NCI-H1694 treated with DMSO at 0.1 percent for 48 hours (cell line): ENCODE measurements at places on chromosomes 3 and 15.
A peak's percentile ranks its signal among the peaks of the same experiment; 100 is the strongest.

- peak; percentile 65 for DNase-seq
Observed at GRCh38 chr15:82999905-83000671, 11.4 kb downstream of the C15orf40 start.

DNA sequence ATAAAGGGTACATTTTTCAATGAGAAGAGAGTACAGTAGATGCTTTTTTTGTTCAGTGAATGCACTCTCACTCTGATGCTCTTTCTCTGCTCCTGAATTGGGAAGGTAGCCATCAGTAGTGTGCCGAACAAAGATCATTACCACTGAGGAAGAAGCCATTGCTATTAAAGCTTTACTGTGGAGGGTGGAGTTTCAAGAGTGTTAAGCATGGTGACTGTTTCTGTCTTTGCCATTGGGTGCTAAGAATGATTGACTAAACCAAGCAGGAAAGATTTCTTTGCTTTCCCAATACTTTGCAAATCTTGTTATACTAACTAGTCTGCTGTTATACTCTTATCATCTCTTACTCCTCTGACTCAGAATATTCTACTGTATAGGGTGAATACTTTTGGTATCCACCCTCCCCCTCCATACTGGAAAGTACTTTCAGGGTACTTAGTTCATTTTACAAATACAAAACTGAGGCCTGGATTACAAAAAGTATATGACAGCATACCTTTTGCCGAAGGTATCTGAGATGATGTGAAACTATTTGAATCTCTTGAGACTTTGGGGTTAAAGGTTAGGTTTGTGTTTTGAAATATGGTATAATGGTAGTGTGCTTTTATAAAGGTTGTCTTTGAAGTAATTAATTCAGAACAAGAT lies 1.7 kb downstream of the RAB11A start:
- no peak for DNase-seq

DNA sequence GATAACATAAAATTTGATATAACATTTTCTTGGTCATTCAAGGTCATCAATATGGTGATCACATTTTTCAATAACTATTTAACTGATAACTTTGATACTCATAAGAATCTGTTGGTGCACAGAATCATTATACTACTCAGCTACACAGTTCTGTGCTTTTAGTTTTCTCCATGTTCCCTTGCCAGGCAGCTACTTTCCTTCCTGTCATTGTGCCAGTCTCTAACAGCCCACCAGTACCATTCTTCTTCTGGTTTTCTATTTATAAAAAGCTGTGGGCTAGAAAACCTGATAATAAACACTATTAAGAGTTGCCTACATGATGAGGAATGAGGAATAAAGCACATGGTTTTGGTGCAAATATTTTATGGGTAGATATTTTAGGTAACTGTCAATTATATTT lies 77.6 kb downstream of the C3orf80 start:
- DNase-seq, result no peak

DNA sequence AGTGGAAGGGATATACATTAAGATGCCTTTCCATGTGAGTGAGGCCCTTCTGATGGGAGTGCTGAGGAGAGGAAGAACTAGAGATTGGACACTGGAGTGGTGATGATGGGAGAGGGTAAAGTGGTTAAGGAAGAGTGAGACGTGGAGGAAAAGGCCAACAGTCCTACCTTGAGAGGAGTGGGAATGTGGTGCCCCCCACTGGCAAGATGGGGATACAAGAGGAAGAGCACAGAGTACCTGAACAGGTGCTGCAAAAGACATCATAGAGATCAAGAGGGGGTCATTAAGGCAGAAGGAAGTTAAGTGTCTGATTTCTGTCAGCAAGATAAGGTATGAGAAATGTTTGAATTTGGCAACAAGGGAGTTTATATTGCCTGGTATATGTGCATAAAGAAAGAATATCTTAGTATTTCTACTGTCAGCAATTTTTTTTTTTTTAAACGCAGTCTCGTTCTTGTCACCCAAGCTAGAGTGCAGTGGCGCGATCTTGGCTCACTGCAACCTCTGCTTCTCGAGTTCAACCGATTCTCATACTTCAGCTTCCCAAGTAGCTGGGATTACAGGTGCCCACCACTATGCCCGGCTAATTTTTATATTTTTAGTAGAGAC lies 34.0 kb downstream of the ARIH2 start:
- no peak for DNase-seq

- no peak for DNase-seq
Observed at GRCh38 chr15:39127151-39127790, 453.6 kb upstream of the THBS1 start.

DNA sequence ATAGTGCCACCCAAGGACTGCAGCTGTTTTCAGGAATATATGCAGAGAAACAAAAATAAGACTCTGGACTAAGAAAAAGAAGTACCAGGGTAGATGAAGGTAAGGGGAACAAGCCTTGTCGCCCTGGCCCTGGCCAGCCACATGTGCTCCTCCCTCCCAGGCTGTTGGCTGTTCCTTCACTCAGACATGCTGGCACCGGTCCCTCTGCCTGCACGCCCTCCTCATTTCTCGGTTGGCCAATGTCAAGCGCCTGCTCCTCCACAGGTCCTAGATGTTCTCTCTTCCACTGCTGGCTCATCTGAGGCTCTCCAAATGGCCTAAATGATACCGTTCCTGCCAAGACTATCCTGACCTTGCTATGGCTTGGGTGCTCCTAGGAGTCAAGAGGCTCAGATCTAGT lies 288.4 kb upstream of the LYSMD4 start:
- DNase-seq, result no peak

DNA sequence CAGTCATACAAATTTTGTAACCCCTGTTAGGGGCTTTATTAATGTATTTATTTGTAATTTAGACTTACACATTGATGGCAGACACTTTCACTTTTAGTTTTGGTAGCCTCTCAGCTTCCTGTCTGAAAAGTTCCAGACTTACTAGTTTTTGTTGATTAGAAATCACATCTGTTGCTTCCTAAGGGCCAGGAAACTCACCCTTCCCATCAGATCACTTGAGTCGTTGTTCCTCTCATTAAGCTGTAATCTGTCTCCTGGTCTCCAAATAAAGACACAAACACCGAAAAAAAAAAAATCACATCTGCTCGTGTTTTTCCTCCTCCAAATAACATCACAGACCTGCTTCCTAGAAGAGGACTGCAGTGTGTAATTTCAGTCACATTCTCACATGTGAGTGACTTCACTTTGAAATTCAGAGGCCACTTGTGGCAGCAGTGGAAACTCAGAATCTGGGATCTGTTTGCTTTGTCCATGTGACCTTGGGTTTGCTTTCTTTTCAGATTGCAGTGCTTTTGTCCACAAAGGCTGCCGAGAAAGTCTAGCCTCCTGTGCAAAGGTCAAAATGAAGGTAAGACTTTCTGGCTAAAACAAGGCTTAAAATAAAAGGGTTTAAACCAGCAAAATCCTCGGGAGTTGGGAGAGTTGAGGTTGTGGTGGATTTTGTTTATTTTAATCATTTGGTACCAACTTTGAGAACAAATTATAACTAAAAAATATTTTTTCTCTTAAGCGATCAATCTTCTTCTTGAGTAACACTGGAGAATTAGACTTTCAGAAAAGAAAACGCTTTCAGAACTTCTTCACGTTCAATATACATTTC lies 87.0 kb downstream of the KLHL25 start:
- no peak for DNase-seq

GRCh38 chr3:192957441-192958021 lies 39.9 kb upstream of the MB21D2 start:
- peak; percentile 41 for DNase-seq

DNA sequence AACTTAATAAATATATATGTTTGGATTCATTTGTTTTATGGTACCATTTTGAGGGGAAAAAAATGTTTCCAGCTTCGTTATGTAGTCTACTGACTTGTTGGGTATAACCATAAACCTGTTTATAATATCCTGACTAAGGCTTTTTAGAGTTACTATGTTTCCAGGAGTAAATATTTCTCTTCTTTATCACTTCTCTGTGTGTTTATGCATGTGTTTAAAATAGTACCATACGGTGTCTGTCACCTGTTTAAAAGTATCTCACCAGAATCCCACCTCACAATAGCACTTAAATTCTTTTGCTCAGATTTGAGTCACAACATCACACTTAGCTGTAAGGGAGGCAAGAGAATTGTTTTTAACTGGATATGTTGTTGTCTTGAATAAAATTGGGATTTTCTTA lies 15.1 kb downstream of the LACTB start:
- DNase-seq, result no peak

GRCh38 chr3:45646051-45646585 lies 43.1 kb upstream of the SACM1L start:
- no peak for DNase-seq

DNA sequence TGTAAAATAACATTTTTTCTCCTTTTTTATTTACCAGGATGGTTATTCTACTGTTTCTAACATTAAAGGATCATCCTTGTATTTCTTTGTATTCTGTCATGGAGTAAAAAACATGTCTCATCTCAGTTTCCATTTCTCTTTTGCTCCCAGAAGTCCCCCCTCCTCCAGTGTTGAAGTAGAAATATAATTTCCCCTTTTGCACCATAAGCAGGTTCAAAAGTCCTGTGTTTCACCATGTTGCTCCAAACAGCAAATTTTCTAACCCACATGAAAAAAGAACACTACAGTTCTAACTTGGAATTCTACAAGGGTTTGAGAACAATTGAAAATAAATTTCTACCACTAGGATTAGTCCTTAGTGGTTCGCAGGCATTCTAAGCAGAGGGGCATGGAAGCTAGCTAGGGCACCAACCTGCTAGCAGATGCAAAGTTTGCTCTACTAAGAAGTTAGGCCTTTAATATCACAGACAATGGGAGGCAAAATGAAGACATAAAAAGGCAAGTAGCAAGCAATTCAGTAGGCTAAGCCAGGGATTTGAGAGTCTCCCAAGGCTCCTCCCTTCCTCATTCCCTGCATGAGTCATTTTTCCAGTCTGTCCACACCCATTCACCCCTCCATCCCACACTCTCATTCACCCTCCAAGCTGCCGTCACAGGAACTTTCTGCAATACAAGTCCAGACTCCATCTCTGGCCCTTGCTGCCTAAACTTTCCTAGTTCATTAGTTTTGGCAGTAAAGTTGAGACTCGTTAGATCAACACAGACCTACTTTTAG lies 2.3 kb upstream of the MBNL1 start:
- DNase-seq, result no peak

DNA sequence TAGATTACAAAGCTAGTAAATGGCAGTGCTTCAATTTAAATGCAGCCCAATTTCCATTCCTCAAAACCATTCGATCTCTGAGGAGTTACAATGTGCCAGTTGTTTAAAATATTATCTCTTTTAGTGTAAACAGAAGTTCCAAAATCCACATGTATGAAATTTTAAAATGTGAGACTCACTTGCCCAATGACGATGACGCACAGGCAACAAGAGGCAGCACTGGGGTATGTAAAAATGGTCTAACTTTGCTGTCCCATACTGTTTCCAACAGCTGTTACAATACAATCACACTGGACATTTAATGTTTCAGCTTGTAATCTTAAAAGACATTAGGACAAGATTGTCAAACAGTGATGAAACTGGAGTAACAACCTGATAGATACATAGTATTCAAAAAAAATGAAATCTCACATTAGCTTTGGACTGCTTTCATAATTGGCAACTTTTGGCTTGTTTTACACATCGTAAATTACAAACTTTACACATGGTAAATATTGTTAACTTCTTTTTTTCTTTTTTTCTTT lies 12.2 kb downstream of the SLTM start:
- DNase-seq, result no peak

- DNase-seq, result no peak
Observed at GRCh38 chr3:130929804-130930203, 35.9 kb downstream of the ATP2C1 start.

- no peak for DNase-seq
Observed at GRCh38 chr3:54909191-54909590, 18.7 kb downstream of the LRTM1 start.

GRCh38 chr3:53219895-53220483 lies 35.8 kb downstream of the TKT start:
- DNase-seq, result peak; percentile 27

DNA sequence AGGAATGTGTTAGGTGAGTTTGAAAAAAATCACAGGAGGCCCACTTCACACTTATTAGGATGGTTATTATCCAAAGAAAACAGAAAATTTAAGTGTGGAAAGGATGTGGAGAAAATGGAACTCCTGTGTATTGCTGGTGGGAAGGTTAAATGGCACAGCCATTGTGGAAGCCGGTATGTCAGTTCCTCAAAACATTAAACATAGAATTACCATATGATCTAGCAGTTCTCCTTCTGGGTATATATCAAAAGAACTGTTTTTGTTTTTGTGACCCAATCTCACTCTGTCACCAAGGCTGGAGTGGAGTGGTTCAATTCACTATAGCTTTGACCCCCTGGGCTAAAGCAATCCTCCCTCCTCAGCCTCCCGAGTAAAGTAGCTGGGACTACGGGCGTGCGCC lies 10.4 kb upstream of the ZFYVE19 start:
- no peak for DNase-seq

DNA sequence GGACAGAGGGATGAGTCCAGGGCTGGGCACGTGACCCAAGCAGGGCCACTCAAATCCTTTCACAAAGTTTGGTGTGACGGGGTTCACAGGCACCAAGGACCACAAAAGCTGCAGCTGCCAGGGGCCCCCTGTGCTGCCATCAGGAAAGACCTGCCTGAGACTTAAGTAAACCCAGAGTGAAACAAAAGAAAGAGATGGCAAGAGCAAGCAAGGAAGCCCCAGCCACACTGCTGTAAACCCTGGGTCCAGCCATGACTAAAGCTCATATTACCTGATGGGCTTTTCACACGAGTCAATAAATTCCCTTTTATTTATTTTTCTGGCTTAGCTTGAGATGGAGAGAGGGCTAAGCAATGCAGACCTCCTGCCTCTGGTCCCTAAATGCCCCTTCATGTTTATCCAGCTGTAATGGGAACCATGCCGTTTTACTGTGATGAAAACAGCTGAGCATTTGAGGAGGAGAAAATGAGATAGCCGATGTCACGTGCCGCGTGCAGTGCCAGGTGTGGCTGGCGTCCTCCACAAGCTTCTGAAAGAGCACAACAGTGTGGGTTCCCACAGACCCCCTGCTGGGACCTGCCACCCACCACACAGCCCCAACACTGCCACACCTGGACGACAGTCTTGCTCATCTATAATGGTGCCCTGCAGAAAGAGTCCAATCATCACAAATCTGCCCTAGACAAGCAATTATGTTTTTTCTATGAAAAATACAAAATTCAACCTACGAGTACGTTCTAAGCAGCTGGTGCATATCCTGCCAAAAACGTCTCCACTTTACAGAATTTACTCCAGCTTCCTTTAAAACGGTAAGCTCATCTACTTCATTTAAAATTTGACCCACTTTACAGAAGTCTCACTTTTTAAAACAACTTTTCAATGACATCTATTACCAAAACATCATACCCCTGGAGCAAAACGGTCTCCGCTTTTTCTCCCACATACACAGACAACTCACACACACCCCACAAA lies 34.2 kb downstream of the ADAMTS17 start:
- DNase-seq, result no peak

DNA sequence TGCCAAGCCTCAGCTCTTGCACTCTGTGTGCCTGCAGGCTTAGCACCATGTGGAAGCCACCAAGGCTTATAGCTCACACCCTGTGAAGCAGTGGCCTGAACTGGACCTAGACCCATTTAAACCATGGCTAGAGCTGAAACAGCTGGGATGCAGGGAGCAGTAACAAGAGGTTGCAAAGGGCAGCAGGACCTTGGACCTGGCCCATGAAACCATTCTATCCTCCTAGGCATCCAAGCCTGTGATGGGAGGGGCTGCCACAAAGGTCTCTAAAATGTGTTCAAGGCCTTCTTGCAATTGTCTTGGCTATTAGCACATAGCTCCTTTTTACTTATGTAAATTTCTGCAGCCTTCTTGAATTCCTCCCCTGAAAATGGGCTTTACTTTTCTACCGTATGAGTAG lies 57.9 kb upstream of the NPAP1 start:
- no peak for DNase-seq
